ENCODE measurements at places on chromosomes 2 and 18. TPM values are rescaled to one million over a fixed set of nuclear protein-coding genes. Genes with fewer than 3 reads are reported as not detected.

Gene TEKT4
- not detected for total RNA-seq

Gene CCDC85A
- not detected for total RNA-seq

Gene RTP5
- not detected for total RNA-seq

Gene UGT1A10
- not detected for total RNA-seq

Gene NCKAP1
- total RNA-seq, result 106 TPM
